GF-D8 (cell line): ENCODE measurements at places on chromosomes 3 and 15.

DNA sequence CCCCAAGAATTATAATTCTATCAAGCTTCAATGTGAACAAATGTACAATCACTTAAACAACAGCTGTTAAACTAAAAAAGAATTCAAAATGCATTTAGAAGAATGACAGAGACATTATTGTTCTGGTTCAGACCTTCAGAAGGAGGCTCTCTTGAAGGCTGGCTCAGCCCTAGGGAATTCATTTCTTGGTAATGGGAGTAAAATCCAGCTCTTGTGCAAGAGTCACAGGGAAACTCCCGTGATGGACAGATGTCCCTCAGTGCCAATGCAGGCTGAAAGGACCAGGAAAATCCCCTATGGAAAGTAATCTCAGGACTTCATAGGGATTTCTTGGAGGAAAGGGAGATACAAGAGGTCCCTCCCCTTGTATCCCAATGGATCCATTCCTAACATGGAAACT is 149.9 kb upstream of the STT3B start:
- DNase-seq = no peak

DNA sequence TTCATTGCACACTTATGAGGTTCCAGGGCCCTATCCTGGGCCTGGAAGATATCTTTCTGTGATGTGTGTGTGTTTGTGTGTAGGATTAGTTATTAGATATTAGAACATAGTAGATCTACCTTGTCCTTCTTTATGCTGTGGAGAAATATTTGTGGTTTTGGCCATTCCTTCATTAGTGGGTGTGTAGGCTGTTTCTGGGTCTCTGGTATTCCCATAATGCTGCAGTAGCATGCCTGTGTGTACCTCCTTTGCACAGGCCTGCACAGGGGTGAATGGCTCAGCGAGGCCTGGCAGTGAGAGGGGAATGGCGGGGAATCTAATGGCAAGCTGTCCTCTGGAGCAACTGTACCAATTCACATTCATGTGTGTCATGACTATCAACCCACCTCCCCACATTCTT is 125.8 kb upstream of the MRPS22 start:
- no peak for DNase-seq

GRCh38 chr15:77866186-77866585 is 211.3 kb downstream of the TBC1D2B start:
- DNase-seq = no peak

- DNase-seq = no peak
Measured at GRCh38 chr15:84034578-84035398, 200.8 kb upstream of the GOLGA6L4 start.

DNA sequence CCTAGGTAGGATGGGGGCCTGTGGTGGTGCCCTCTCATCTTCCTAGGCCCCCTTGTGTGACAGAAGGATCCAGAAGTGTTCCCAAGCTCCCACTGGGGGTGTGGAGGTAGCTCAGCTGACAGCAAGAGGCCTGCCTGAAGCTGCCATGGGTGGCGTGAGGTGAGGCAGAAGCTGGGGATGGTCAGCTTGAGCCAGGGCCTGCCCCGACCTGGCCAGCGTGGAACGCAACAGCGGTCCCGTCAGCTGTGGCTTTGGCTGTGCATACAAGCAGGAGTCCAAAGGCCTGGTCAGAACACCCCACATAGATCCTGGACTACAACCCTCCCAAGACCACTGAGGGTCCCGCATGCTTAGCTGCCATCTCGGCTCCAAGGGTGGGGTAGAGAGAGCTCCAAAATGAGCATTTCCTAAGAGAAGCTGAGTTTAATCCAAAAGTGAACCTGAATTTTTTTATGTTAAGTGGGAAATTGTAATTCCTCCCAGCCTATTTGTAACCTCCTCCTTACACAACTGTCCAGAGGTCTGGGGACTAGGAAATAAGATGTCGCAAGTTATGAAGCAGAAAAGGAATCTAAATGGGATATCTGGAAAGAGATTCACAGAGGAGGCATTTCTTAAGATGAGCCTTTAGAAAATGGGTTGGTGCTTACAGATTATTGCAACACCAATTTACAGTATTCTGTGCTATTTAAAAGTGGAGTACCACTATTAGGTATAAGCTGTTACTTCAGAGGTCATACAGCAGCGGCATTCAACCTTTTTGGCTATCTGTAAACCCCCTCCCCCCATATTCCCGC is 9.9 kb upstream of the PLA2G4D start:
- DNase-seq = no peak

DNA sequence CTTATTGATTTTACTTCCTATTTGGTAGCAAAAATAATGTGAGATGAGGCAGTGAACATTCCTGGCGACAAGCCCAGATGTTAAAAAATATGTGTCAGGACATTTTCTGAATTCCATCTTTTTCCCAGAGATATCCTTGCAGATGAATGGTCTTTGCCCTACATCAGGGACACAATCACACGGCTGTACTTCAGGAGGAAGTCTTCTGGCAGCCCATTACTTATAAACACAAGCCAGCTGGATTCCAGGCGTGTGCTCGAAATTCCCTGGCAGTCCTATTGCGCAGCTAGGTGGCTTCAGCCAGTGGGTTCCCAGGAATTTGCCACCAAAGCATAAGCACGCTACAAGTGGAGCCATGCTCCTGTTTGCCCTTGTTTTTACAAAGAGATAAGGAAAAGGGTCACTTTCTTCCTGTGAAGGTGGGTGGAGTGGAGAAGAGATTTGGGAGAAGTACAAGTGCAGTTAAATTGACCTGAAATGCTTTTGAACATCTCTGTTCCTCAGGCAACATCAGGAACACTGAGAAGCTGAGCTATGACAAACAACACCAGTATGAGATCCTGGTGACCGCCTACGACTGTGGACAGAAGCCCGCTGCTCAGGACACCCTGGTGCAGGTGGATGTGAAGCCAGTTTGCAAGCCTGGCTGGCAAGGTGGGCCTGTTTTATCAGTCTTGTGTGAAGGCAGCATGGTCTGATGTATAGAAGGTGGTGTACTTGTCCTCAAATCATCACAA is 257.1 kb upstream of the TRIM42 start:
- DNase-seq = no peak

- DNase-seq = no peak
Measured at GRCh38 chr3:117035745-117036144, 326.2 kb downstream of the TUSC7 start.

DNA sequence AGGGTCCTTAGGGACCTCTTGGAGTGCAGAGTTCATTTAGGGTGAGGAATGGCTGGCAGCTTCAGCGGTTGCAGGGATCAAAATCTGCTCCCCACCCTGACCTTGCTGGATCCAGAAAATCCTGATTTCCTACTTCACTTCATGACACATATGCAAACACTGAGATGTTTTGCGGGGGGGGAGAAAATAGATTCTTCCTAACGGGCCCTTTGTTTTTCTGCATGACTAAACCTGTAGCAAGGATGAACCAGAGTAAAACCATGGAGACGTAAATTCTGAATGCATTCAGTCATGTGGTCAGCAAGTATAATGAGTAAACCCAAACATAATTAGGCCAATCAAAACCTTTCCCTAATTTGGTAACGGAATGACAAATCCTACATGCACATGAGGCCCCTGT is 20.0 kb upstream of the RBP1 start:
- no peak for DNase-seq

GRCh38 chr3:171972871-171973348 is 66.5 kb upstream of the FNDC3B start:
- DNase-seq = no peak

DNA sequence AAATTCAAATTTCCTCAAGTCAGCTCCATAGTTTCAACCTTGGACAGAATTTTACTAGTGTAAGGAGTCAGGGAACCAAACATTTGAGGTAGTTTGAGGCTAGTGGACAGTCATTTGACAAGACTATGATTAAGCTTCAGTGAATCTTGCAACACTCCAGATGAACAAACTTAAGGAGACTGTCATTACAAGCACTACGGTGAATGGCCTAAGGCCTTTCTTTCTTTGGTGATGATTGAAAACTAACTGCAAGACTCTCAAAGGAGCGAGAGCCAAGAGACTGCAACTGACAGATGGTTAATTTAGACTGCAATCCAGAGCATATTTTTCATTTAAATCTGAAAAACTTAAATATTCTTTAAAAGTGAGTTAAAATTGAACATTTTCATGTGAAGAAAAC is 272.3 kb upstream of the NECTIN3 start:
- no peak for DNase-seq

DNA sequence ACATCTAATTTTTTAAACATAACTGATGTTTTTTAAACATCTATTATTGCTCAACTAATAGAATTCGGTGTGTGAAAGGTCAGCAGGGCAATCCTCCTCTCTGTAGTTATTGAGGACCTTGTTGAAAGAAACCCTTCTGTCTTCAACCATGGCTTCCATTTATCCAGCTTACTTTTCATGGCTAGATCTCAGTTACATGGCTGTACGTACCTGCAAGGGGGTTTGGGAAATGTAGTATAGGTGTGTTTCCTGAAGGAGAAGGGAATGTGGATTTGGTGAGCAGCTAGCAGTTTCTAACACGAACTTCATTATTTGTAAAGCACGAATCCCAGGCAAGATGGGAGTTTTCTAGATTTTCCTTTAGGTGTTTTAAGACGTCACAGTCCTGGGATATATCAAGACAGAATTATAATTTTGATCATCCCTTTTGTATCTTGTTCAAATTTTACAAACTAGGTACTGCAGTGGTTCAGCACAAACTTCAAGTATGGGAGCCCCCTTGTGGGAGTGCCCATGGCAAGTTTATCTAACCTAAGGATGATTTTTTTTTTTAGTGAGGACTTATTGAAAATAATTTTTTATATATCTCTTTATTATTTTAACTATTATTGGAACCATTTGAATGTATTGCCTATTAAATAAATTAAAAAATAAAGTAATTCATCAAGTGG is 41.6 kb downstream of the FBXL2 start:
- DNase-seq = no peak

DNA sequence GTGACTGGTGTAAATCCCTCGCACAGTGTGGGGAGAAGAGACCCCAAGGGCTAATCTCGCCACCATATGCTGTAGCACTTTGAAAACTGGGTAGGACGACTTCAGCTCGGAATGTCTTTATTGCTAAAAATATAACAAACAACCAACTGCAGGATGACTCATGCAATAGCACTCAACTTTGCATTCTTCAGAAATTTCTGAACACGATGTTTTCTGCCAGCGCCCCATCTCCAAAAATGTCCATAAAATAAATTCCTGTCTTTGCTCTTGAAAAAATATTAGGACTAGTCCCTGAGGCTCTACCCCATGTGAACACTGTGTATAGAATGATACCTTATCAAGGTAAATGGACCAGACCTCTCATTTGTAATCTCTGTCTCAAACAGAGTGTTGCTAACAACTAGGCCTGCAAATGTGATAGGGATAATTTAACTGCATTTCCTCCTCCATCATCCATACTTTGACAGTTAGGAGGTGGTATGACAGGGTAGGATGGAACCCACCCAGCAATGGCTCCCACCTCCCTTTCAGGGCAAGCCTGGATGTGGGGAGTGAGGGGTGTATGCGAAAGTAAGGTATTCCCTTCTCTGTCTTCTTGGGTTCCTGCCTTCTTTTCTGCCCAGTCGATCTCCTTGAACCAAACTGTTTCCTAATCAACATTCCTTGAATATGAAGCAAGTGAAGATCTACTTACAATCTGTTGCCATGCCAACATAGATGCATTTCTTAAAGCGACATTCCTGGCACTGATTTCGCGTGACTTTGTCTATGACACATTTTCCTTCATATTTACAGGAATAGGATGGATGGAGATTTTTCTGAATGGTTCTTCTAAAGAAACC is 201.1 kb downstream of the NR1D2 start:
- DNase-seq = no peak

DNA sequence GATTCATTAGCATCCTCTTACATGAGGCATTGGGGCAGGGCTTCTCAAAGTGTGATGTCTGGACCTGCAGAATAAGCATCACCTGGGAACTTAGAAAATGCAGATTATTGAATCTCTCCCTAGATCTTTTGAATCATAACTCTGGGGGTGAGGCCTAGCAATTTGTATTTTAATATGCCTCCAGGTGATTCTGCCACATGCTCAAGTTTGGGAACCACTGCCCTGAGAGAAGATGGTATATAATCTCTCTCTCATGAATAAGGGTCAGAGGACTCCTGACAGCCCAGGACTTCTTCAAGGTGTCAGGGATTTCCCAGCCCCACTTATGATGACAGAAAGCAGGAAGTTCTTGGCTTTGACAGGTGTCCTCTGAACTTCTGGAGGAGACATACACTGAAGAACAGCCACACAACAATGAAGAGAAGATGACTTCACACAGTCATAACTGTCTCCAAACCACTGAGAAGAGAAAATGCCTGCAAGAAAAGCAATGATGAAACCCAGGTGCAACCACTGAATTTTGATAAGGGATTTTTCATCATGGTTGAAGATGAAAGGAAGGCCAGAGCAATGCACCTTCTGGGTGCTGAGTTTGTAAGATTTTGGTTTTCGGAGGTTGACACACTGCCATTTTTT is 211.9 kb upstream of the MRPL3 start:
- no peak for DNase-seq

DNA sequence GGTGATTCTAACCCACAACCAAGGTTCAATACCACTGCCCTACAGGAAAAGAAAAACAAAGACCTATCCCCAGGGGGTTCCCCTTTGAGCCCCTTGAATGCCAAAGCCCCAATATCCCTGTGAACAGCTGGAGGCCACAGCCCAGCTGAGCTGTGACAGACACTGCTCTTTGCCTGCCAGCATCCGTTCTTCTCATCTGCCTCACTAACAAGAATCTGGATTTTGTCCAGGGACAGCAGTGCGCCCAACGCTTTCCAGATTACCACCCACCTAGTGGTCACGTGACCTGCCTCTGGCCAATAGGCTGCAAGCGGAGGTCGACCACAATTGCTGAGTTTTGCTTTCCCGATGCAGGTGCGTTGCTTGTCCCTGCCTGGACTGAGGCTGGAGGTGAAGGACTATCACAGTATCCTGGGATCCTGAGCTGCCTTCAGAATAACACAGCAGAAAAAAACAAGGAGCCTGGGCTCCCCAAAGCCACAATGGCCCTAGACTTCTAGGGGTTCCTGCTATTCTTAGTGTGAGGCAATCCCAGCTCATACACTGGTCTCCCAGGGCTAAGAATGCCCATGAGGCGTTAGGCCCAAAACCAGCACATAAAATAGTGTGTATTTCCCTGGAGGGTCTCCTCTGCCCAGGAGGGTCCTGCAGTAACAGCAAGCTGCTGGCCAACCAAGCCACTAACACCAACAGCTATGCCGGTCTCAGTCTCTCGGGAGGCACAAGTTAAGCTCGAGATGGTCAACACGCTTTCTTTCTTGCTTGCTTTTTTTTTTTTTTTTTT is 13.8 kb downstream of the BDH1 start:
- no peak for DNase-seq

- DNase-seq = no peak
Measured at GRCh38 chr3:8482960-8483665, 18.5 kb upstream of the LMCD1 start.
